ENCODE measurements at places on chromosomes 5 and 9.

DNA sequence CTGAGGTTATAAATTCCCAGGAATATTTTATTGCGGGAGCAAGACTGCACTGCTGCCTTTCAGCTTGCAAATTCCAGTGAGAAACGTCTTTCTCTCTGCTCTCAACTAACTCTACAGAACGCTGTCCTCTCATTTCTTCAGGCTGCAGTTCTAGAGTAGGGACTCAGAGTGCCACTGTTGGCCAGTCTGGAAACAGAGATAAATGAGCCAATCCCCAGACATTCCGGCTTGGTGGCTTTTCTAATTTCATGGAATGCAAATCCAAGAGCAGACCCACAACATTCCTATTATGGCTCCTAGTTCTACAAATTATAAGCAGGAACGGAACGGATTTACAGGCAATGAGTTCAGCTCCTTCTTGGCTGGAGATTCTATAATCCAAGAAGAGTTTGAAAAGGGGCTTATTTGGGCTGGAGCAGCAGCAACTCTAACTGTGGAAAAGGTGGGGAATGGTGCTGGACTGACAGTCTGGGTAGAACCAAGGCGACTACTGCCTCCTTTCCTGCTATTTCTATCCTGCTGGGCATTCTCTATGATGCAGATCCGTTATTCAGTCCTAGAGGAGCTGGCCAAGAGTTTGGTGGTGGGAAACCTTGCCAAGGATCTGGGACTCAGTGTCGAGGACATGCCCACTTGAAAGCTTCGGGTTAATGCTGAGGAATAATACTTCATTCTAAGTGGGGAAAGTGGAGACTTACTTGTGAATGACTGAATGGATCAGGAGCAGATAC is 9.3 kb downstream of the PCDHGA12 start:
- no peak for DNase-seq

- DNase-seq = no peak
Measured at GRCh38 chr9:4640027-4640426, 22.1 kb upstream of the PLPP6 start.

GRCh38 chr5:159010661-159011442 is 88.9 kb downstream of the EBF1 start:
- no peak for DNase-seq

DNA sequence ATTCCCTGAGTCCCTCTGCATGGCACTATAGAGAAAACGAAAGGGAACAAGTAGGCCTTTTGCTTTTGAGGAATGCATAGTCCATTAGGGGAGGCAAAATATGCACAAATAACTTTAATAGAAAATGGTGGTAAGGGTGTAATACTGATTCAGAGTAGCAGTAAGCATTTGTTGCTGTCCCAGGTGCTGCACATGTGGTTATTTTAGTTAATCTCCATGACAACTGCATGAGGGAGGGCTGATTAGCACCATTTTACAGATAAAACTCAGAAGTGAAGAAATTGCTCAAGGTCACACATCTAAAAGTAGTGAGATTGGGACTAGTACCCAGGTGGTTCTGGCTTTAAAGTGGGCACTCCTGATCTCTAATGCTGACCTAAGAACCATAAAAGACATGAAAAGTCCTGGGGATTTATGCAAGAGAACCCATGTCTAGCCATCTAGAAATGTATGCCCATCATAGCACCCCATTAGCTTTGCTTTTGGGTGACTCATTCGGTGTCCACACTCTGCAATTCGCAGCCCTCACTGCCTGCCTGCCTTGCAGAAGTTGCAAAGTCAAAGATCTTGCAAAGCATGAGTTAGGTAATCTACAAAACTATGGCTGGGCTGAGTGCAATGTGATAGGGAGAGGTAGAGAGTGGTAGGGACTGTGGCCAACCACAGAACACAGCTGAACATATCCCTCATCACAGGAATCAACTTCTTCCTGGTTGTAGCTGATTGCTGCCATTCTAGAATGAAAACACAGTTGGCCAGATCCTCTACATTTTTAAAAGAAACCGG is 195.2 kb downstream of the PTTG1 start:
- no peak for DNase-seq

- no peak for DNase-seq
Measured at GRCh38 chr5:112604732-112605630, 132.7 kb upstream of the APC start.

DNA sequence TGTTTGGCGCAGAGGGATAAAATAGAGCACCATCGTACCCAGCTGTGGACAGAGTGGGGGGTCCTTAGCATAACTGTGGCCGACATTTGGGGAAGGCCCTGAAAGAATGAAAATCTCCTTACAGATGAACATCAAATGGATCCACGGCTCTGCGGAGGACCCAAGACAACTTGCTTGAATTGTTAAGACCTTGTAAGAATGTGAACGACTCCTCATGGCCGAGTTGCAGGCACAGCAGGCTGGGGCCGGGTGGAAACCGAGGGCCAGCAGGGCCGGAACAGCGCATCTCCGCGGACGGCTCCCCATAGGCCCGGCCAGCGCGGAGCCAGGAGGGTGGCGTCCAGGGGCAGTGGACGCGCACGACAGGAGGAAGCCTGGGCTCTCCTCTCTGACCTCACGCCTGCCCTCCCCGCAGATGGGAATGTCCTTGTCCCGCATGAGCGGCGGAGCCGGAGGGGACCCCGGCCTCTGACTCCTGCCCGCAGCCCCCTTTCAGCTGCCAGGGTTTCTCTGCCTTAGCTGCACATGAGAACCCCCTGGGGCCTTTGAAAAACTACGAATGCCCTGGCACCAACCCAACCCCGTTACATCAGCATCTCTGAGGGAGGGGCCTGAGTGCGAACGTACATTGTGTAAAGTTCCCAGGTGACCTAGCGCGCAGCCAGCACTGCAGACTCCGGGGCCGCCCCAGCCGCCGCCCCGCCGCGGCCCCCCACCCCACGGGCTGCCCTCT is 36.2 kb upstream of the PTCH1 start:
- DNase-seq = no peak

GRCh38 chr5:78594610-78595457 is 53.7 kb downstream of the LHFPL2 start:
- no peak for DNase-seq

DNA sequence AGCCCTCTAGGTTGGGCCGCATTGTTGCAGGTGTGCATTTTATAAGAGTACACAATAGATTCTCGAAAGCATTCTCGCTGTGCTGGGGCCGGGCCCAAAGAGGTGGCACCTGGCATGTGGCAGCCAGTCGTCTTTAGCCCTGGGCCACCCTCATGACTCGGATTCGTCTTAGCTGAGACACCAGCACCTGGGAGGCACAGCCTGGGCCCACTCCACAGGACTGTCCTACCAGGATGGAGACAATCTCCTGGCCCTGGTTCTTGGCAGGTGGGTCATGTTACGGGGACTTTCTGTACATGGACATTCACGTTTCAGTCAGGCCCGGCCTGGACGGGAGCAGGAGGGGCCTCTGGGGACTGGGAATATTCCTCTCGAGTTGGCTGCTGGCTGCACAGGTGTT is 212.5 kb downstream of the FANCC start:
- DNase-seq = no peak

- no peak for DNase-seq
Measured at GRCh38 chr5:132478366-132478871, 12.2 kb downstream of the IRF1 start.

DNA sequence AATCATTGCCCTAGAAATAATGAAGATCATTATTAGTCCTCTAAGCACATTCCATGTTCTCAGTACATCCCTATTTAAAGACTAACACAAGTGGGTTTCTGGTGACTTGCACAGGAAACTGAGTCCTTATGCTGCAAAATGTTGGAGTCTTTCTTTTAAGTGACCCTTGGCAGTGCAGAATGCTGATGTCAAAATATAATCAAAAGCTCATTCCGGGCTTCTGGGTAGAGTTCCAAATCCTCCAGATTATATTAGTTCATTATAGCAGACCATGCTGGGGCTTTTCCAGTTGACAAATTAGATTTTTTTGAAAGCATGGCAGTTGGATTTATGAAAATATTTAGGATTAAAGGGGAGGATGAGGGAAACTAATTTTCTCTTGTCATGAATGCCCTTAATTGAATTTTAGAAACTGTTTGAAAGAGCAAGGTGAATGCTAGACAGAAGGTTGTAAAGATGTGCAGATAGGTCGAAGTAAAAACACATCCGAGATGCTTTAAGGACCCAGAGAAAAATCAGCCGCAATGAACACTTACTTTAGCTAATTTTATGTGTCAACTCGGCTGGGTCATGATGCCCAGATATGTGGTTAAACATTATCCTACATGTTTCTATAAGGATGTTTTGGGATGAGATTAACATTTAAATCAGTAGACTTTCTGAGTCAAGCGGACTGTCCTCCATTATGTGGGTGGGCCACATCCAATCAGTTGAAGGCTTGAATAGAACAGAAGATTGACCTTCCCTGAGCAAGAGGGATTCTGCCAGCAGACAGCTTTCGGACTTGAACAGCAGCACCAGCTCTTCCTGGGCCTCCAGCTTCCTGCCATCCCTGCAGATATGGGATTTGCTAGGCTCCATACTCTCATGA is 88.7 kb downstream of the DAP start:
- DNase-seq = no peak

DNA sequence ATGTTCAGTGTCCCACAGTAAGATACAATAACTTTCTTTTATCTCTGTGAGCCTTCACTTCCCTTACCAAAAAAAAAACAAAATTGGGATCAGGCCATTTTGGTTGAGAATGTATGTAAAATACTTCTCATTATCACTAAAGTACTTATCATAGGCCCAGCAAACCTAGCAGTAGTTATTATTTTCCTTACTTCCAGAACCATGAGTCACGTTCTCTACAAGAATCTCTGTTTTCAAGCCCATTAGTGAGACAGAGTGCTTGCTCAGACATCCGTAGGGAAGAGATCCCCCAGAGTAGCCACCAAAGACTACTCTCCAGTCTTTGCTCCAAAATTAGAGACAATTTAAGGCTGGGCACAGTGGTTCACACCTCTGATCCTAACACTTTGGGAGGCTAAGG is 103.9 kb upstream of the NR5A1 start:
- no peak for DNase-seq

- DNase-seq = no peak
Measured at GRCh38 chr5:137794863-137795262, 40.7 kb upstream of the HNRNPA0 start.

GRCh38 chr5:5826911-5827310 is 404.4 kb downstream of the ICE1 start:
- DNase-seq = no peak

GRCh38 chr5:56585461-56585860 is 229.9 kb upstream of the MAP3K1 start:
- no peak for DNase-seq

- no peak for DNase-seq
Measured at GRCh38 chr5:134113902-134114875, at the start of gene TCF7. Gene TCF7 (plus strand): TSS chr5:134114681. CDS start chr5:134114907, 226 bp downstream.

- no peak for DNase-seq
Measured at GRCh38 chr5:153546566-153546965, 56.1 kb downstream of the GRIA1 start.

DNA sequence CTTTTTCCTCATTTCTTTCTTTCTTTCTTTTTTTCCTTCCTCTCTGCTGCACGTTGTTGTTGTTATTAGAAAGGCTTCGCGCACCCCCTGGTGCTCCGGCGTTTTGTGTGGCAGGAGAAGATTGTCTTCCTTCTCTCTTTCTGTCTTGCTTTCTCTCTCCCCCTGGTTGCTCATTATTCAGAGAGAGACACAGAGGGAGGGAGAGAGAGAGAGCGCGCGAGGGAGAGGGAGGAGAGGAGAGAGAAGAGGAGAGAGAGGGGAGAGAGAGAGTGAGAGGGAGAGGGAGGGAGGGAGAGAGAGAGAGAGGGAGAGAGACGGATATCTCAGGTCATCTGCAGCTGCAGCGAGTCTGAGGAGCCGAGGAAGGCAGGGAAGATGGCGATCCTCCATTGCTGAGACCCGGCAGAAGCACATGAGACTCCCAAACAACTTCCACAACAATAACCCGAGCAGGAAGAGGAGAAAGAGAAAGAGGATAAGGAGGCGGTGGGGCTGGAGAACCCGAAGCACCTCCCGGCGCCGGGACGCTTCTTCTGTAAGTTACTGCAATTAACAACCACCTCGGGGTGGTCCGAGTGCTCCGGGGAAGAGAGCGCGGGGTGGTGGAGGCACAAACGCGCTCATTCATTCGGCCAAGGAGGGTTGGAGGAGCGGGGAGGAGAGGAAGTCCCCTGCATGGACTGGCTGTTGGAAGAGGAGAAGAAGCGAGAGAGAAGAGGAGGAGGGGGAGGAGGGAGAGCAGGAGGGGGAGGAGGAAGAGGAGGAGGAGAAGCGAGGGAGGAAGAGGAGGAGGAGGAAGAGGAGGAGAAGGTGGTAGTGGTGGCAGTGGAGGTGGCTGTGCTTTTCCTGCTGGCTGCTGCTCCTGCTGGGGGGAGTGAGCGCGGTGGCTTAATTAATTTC is at the start of gene ZNF462:
TSS of gene ZNF462 (plus strand) at position 346 of the 900 bp plus-strand sequence. CDS start 60,218 bp downstream, outside the sequence.
- DNase-seq = no peak

DNA sequence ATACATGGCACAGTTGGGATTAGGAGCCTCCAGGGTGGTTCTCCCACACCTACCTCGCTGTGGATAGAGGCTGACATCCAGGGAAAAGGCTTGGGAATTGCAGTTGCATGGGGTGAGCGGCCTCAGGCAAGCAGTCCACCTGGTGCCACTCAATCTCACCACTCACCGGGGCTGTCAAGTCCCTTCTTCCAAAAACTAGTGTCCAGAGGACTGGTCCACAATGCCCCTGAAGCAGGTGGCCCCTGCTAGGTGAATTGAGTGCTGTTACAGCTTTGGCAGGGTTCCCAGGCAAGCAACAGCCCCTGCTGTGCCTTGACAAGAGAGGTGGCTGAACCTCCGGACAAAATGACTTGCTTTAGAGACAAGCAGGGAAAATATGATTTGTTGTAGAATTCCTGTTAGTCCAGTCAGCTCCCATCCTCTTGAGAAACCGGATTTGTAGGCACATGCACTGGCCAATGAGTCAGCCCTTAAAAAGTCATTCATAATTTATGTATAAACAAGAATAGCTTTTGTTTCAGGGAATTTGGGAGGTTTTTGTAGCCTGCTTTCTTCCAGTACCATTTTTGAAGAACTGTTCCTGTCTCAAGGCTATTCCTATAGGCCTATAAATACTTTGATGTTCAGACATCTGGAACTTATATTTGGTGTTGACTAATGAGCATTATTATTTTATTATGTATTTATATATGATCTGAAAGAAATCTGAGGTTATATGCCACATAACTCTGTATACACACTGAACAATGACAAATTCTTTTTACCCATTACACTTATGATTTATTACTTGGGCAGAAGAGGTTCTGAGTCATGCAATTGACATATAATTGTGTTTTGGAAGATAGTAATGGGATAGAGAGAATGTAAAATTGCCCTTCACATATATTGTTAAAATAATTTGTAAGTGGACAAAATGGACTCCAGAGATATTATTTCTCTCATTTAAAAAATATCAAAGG is 411.1 kb downstream of the ACTL7B start:
- DNase-seq = no peak

GRCh38 chr5:142441616-142442015 is 116.8 kb upstream of the SPRY4 start:
- no peak for DNase-seq

All from esophagus squamous epithelium (tissue), 5 donors.